ENCODE measurements at places on chromosomes 12 and 14. TPM values are rescaled to one million over a fixed set of nuclear protein-coding genes. Genes with fewer than 3 reads are reported as not detected.

Gene CALM1
- total RNA-seq = 549 TPM

Gene ADGRD1
- total RNA-seq = 28.5 TPM

Gene KRT6A
- total RNA-seq = not detected

Gene IL25
- not detected for total RNA-seq

Gene CCDC38
- not detected for total RNA-seq

Gene GUCY2C
- total RNA-seq = not detected

Gene TSPAN11
- 1.4 TPM for total RNA-seq

Gene CNTN1
- 1.5 TPM for total RNA-seq

Gene PARP11
- 11.0 TPM for total RNA-seq

Gene KIF21A
- total RNA-seq = 19.3 TPM

Gene NKX2-1
- not detected for total RNA-seq

DNA sequence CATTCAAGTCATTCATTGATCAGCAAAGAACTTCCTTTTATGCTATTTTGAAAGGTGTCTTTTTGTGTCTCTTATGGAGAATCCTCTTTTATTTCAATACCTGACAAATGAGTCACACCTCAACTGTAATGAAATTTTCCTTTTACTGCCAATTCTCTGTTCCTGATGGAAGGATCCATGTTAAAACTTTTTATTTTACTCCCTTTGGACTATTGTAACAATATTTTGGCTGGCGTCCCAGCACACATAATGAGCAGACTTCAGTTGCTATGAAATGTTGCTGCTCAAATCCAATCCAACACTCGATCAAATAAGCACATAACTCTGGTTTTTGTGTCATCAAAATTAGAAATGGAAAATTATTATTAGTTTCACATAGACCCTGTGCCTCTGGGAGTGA is 21.9 kb upstream of the SLC15A5 start:
- DNase-seq = no peak

- DNase-seq = no peak
Measured at GRCh38 chr12:24027352-24027751, 77.9 kb upstream of the SOX5 start.

GRCh38 chr12:126139355-126139754 is 1074.1 kb downstream of the AACS start:
- no peak for DNase-seq

GRCh38 chr12:46547421-46548354 is 175.1 kb upstream of the SLC38A2 start:
- DNase-seq = no peak

DNA sequence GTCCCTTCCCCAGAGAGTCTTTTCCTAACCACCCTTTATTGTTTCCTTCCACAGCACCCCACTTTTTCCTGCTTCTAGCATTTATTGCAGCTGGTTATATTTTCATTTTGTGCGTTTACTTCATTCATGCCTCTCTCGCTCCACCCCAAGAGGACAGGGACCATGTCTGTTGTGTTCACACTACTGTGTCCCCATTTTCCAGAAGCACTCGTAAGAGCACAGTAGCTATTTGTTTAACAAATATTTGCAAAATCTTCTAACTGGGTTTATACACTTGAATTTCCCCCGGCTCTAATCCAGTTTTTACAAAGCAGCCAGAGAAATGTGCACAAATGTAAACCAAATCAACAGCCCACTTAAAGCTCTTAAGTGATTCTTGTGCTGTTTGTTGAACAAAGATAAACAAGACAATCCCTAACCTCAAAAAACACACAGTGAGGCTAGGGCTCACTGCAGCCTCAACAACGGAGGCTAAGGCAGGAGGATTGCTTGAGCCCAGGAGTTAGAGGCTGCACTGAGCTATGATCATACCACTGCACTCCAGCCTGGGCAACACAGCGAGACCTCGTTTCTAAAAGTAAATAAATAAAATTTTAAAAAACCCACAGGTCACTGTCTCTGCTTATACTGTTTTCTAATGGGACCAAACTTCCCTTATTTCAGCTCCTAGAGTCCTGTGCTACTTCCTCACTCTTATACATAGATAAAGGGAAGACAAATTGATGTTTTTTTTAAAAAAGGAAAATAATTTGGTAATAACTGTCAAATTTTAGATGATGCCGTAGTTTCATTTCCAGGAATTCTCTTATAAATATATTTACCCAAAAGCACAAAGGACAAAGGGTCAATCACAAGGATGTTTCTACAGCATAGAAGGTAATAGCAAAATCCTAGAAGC is 6.6 kb upstream of the ABCD4 start:
- no peak for DNase-seq

DNA sequence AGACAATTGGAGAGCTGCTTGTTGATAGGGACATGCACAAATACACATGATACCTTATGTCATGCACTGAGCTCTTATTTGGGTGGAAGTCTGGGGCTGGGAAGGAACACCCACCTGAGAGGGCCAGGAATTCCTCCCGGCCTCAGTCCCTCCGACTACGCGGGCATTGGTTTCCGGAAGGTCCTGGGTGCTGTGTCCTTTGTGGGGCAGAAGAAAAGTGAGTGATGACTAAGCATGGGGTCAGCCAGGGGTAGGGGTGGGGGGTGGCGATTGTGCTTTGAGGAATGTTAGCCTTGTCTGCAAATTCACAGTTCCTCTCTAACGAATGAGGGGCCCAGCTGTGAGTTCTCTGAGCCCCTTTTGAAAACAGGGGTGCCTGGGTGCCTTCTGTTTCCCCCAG is 798 bp downstream of the CELA1 start:
- no peak for DNase-seq

- no peak for DNase-seq
Measured at GRCh38 chr12:122137229-122137628, 36.8 kb downstream of the IL31 start.

DNA sequence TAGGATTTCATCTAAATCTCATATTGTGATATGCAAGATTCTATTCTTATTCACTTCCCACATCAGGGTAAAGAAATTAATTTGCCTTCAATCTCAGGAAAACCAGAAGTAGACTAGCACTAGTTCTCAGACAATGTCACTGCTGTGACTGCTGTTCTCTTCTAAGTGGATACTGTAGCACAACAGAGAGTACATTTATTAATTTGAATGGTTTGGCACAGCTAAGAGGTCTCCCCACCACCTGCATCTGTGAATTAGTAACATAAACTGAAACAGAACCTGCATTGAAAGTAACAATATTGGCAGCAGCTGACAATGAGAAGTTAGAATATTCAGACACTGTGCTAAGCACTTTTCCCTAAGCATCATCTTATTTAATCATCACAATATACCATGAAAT is 253.1 kb downstream of the PDZRN4 start:
- DNase-seq = no peak

- no peak for DNase-seq
Measured at GRCh38 chr14:33774723-33775470, 176.0 kb downstream of the EGLN3 start.

DNA sequence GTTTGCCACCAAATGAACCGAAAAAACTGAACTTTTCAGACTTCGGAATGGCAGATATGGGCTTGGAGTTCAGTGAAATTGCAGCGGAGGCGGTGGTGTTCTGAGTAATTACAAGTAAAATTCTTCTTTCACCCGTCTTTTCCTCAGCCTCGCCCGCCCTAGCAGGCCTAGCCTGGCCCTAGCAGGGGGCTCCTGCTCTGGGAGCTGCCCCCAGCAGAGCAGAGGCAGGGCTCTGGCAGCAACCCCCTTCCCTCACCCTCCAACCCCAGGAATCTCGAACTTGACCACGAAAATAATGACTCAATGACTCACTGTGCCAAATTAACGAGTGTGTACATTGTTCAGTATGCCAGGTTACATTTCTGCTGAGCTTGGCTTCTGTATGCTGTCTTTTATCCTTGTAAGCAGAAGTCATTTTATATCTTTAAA is 1.1 kb downstream of the PAPLN start:
- DNase-seq = no peak

- DNase-seq = no peak
Measured at GRCh38 chr14:30291216-30291615, 267.7 kb upstream of the G2E3 start.

DNA sequence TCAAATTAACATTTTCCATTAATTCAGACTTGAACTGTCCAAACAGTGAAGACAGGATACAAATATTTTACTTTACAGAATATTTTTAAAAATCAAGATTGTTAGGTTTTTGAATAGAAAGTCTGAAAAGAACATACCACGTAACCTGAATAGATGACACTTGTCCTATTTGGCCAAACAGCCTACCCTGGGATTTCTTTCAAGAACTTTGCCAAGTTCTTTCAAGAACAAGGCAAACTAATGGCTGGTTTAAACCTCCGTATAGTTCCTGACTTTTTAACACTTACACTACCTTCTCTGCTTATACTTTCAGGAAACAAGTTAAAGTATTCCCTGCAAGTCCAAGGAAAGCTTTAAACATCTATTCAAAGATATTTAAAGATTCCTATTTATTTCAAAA is 35.0 kb downstream of the MAP4K5 start:
- no peak for DNase-seq

- no peak for DNase-seq
Measured at GRCh38 chr12:4191642-4192041, 81.9 kb upstream of the CCND2 start.

GRCh38 chr14:90782892-90783291 is 33.3 kb downstream of the TTC7B start:
- peak; percentile 49 for DNase-seq

DNA sequence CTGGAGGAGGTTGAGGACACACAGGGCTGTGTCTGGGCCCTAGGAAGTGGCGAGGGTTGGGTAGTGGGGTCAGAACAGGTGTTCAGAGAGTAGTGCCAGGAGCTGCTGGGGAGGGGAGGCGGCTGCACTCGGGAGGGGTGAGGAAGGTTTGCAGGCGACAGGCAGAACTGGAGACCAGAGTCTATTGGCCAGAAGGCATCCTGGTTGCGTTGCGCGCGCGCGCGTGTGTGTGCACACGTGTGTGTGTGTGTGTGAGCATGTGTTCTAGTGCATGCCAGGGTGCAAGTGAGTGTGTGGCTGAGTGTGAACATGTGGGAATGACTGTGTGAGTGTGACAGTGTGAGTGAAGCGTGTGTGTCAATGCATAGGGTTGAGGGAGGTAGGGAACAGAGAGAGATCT is 86.4 kb downstream of the CCDC92 start:
- DNase-seq = no peak

- DNase-seq = no peak
Measured at GRCh38 chr12:93025145-93026103, 96.3 kb upstream of the EEA1 start.

GRCh38 chr12:110688446-110689280 is at the start of gene HVCN1:
TSS of gene HVCN1 (minus strand) at chr12:110689115. CDS start at chr12:110683245, 5,870 bp downstream.
- no peak for DNase-seq

DNA sequence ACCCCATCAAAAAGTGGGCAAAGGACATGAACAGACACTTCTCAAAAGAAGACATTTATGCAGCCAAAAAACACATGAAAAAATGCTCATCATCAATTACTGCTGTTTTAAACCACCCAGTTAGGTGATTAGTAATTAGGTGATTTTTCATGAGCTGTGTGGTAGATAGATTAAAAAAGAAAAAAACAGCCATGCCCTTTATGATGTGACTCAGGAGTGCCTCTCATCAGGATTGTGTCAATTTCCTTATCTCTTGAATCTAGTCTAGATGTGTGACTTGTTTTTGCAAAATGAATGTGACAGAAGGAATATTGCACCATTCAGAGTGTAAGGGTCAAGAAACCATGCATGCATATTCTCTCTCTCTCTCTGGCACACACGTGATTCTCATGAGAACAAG is 5.7 kb downstream of the OR10A7 start:
- DNase-seq = no peak

DNA sequence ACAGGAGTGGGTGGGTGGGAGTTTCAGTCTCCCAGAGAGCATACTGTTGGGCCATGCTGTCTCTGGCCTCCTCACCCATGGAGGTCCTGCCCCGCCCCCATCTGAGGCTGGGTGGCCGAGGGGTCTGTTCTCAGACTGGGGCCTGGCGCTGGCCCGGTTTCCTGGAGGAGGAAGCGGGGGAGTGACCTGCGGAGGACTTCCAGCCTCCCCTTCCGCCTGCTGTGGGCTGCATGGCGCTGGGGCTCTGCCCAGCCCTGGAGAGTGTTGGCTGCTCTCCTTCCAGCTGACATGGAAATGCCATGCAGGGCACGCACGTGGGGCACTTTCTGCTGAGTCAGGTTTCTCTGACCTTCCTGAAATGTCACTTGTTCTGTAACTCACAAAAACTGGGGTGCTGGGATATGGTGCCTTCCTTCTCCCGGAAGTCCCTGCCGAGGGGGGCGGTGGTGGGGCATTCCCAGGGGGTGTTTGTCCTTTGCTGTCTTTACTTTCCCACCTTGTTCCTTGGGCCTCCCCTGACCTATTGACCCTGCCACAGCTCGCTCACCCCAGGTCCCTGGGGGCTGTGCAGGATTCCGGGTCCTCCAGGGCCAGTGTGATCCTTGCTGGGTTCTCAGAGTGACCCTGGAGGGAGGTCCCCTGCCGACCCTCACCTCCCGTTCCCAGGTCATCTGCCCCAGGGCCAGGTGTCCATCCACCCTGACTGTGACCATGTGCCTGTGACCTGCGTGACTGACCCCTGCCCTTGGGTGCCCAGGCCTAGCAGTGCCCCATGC is 23.6 kb downstream of the PACS2 start:
- no peak for DNase-seq

GRCh38 chr14:105014631-105015030 is 6.3 kb downstream of the CDCA4 start:
- DNase-seq = no peak

Measured in mesenteric fat pad (tissue), 1 donor.